WTC11 (cell line): ENCODE measurements at places on chromosomes 4 and X.

DNA sequence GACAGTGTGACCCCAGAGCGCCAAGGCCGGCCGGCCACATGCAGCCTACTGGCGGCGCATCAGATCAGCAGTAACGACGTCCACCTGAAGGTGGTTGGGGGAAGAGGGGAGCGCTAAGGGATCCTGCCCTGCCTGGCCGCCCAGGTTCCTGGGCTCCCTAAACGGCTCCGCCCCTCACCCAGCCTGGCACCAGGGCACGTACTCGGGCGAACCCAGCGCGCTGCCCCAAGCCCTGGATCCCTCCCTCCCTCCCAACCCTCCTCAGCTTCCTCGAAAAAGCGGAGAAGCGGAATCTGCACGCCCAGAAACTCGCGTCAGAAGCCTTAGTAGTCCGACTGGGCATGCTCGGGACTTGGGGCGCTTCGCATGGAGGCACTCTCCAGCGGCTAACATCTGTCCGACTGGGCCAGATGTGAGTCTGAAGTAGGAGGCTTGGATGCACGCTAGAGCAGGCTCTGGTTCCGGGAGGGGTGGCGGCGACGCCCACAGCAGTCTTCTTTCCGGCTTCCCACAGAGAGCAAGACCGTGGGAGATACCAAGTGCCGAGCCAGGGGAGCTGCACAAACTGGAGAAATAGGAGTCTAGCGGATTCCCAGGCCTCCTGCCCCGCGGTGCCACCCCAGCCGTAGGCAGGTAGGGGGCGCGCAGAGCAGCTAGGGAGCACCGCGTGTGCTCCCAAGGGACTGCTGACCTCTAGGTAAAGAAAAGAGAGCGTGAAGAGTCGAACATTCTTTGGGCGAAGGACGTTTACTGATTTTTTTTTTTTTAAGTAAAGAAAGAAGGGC is 114.3 kb upstream of the TEX13C start:
- DNase-seq, result peak; percentile 67

DNA sequence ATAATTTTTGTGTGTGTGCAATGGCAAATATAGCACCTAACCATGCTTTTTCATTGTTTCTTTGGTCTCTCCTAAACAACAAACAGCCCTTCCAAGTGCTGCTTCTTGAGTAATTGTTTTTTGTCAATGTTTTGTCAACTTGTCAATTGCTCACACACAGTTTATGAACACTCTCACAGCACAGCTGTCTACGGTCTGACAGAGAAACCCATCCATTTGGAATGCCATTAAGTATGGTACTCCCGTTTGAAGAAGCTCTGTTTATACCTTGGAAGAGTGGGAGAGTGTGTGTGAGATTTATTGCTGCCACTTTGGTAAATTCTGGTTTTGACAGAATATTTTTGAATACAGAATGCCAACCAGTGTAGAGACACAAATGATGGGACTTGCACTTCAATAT is 254.6 kb downstream of the LDB2 start:
- no peak for DNase-seq

- no peak for DNase-seq
These were observed 15.6 kb downstream of the ALPK1 start for GRCh38 chr4:112312610-112313239.

DNA sequence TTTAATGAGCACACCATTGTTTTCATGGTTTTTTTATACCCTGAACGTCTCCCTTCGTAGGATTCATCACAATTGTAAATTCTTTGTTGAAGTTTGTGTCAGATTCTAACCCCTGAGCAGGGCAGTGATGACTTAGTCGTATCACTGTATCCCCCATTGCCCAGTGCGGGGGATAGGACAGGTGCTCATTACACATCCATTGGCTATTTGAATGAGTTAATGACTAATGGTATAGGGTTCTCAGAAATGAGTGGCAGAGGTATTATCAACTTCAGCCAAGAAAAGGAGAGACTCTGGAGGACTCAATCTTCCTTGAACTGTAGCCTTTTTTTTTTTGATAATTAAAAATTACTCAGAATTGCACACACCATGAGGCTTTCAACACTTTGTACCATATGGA is 64.6 kb downstream of the SYNPO2 start:
- DNase-seq, result no peak

- DNase-seq, result no peak
These were observed 186.0 kb downstream of the HHIP start for GRCh38 chr4:144831971-144832370.

- DNase-seq, result no peak
These were observed 1538.8 kb downstream of the PCDH7 start for GRCh38 chr4:32258986-32259385.

DNA sequence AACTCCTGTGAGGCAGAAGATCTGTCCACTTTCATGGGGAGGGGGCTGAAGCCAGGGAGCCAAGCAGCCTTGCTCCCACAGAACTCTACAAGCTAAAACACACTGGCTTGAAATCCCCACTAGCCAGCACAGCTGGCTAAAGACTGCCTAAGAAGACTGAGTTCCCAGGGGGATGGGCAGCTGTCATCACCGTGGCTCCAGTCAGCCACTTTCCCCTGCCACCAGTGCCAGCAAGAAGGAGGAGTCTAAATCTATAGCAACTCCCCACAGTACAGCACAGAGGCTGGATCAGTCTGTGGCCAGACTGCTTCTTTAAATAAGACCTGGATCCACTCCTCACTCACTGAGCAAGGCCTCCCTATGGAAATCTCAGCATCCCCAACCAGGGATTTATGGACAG is 308.6 kb downstream of the FAM47B start:
- DNase-seq, result no peak

DNA sequence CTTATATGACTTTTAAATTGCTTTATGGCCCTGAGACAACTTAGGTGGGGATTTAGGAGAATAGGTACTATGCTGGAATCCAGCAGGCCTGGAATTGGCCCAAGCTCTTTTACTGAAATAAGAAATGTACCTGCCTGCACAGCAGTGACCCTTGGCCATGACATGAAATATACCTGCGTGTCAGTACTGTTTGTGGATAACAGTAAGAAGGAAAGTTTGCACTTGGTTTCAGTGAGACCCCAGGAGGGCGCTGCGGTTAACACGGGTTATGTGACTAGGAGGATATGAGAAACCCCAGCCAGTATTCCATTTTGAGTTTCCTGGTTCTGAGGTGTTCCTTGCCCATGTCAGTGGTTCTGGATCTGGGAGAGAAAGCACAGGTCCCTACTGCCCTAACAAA is 5.3 kb downstream of the MTM1 start:
- no peak for DNase-seq

GRCh38 chr4:155759372-155760252 is 791 bp downstream of the GUCY1B1 start:
- DNase-seq, result peak; percentile 50

- no peak for DNase-seq
These were observed 67.8 kb downstream of the TAPT1 start for GRCh38 chr4:16158504-16158852.

GRCh38 chr4:67713529-67714247 is 12.7 kb upstream of the UBA6 start:
- no peak for DNase-seq

DNA sequence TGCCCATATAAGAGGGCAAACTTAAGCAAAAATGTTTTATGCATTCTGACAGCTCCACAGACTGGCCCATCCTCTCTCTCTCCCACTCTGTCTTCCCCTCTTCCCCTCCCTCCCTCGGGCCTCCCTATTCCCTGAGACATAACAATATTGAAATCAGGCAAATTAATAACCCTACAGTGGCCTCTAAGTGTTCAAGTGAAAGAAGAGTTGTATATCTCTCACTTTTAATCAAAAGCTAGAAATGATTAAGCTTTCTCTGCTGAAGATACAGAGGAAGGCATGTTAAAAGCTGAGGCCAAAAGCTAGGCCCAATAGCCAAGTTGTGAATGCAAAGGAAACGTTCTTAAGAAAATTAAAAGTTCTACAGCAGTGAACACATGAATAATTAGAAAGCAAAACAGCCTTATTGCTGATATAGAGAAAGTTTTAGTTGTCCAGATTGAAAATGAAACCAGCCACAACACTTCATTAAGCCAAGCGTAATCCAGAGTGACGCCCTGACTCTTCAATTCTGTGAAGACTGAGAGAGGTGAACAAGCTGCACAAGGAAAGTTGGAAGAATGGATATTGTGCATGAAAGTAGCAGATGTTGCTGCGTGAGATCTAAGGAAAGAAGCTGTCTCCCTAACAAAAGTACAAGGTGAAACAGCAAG is 54.9 kb downstream of the USO1 start:
- DNase-seq, result no peak

DNA sequence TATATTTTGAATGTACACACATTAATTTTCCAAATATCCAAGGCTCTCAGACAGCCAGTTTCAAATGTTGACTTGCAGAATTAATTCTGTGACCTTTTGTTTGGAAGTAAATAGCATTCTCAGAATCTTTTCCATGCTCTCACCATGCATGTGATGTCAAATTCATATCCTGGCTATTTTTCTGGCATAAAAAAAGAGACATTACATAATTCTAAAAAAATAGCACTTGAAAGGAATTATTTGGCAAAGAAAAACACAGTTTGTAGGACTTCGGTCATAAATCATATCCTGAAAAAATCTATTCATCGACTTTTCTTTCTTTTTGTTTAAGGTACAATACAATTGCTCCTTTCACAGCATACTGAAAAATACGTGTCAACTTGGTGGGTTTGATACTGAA is 111.2 kb downstream of the GLRA3 start:
- no peak for DNase-seq

DNA sequence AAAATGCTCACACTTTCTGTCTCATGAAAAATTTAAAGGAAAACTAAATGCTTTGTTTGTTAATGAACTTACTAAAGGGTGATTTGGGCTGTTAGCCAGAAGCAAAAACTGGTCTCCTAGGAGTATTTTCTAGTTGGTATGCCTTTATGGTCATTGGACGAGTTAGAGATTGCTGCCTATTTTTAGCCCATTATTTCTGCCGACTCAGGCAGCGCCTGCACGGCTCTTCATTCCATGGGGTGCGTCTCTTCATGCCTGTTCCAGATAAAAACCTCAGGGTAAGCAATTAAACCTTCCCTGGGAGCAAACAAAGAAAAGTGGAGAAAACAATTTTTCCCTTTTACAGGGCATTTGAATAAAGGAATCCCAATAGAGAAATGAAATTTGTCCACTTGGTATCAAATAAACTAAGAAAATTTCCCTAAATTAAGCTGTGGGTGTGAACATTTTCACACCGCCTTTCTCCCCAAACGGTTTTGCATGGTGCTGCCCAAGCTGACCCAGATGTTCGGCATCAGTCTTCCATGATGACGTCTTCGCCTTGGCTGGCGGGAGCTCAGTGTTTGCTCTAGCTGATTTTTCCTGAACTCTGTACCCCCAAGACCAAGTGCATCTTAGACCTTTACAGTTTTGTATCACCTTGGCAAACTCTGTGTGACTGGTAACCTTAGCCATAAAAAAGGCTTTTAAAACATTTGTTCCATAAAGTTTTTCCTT is 61.7 kb upstream of the ADGRG2 start:
- no peak for DNase-seq

GRCh38 chr4:138298866-138299265 is 56.7 kb upstream of the SLC7A11 start:
- no peak for DNase-seq

DNA sequence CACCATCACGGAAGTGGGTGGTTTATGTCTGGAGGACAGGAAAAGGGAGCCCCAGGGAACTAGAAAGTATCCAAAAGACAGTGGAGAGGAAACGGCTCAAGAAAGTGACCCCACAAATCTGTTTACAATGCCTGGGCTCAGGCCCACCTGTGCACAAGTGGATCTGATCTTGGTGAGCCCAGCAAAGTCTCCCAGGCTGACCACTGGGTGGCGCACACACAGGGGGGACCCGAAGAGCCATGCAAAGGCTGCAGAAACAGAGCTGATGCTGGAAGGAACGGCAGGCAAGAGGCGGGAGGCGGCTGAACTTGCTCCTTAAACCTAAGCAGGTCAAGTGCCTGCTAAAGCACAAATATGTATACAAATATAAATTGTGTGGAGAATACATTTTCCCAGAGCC is 9.6 kb downstream of the HAUS7 start:
- peak; percentile 73 for DNase-seq

DNA sequence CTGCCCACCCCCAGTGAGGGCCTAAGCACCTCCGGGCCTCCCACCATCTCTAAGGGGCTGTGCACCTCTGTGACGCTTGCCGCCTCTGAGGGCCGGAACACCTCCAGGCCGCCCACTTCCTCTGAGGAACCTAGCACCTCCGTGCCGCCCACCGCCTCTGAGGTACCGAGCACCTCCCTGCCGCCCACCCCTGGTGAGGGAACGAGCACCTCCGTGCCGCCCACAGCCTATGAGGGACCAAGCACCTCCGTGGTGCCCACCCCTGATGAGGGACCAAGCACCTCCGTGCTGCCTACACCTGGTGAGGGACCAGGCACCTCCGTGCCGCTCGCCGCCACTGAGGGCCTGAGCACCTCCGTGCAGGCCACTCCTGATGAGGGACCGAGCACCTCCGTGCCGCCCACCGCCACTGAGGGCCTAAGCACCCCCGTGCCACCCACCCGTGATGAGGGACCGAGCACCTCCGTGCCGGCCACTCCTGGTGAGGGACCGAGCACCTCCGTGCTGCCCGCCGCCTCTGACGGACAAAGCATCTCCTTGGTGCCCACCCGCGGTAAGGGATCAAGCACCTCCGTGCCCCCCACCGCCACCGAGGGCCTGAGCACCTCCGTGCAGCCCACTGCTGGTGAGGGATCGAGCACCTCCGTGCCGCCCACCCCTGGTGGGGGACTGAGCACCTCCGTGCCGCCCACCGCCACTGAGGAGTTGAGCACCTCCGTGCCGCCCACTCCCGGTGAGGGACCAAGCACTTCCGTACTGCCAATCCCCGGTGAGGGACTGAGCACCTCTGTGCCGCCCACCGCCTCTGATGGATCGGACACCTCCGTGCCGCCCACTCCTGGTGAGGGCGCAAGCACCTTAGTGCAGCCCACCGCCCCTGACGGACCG is 977 bp downstream of the MAGEE1 start:
- DNase-seq, result peak; percentile 16

DNA sequence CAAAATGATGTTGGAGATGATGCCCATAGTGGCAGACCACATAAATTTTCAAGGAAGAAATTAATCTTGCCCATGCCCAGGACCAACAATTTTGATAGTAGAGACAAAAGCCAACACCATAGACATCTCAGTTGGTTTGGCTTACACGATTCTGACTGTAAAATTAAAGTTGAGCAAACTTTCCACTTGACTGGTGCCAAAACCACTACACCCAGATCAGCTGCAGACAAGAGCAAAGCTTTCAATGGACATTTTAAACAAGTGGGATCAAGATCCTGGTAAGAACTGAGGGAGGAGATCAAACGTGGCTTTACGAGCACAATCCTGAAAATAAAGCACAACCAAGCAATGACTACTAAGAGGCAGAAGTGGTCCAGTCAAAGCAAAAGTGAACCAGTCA is 90.7 kb downstream of the PAPSS1 start:
- DNase-seq, result no peak
